Effector CD4-positive, alpha-beta T cell (primary cell): ENCODE measurements at places on chromosomes 7 and 10.

GRCh38 chr7:106813705-106814305 lies 51.3 kb upstream of the PIK3CG start:
- DNase-seq = no peak

DNA sequence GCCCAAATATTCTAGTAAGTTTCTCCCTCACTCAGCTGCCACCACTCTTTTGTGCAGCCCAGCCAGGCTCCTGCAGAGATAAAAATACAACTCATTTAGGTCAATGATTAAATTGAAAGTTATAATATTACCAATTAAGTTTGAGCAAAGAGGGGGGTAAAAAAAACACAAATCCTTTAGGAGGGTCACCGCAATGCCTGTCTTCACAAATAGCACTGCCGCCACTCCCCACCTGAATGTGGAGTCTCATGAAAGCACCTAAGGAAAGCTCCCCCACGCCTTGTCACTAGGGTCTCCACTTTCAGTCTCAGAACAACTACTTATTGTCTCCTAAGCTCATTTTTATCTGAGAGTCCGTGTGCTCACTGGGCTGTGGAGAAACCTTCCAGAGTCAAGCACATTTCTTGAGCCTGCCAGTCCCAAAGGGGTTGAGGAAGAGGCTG lies 148.7 kb downstream of the FGFR2 start:
- DNase-seq = no peak

DNA sequence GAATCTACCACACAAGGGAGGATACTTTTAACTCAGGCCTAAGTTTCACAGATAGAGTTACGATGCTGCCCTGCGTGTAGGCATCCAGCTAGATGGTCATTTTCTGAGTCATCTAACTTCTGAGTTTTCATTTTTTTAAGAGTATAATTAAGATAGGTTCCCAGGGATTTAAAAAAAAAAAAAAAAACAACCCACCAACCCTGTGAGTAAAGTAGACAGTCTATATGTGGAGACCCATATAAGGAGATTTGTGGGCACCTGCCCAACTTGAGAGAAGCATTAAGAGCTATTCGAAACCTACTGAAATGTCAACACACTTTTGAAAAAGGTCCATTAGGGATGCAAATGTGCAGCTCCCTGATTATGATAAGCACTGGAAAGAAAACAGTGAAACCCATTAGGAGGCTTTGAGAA lies 257.3 kb downstream of the TRIL start:
- no peak for DNase-seq

DNA sequence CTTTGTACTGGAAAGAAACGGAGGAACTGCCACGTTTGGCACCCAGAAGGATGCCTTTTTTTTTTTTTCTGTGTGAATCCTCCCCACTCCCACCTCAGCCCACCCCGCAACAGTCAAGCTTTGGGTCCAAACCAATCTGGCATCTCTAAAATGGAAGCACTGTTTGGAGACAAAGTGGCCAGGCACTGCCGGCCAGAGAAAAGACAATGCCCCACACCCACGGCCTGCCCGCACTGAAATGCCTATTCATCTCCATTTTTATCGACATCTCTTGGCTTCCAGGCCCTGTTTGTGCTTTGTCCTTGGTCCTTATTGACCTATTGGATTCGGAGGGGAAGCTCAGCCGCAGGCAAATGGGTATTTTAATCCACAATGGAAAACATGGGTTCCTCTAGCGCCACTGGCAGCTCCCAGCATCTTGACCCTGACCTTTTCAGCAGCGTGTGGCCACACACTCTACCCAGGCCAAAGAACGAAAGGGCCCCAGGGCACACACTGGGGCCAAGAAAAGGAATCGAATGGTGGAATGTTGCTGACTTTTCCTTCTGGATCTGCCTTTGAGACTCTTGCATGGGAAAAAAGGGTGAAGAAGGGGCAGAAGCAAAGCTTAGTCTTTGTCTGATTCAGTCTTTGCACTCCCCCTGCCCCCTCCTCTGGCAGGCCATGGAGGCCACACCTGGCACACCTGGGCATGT lies 162.6 kb upstream of the CDCA7L start:
- no peak for DNase-seq

DNA sequence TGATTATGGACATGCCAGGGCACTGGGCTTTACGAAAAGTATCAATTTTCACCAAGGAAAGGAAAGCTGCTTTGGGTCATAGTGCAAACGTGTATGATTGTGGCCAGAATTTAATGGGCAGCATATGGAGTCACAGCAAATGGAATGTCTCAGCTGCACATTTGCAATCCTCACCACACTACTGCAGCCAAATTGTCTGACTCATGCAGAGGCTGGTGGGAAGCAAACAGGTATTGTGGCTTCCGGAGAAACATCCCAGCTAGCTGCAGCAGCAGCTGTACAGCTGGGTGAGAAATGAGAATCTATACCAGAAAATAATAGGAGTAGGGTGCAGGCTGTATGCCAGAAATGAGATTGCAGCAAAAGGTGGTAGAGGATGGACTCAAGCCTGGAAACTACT lies 374.7 kb upstream of the VWC2 start:
- DNase-seq = no peak

GRCh38 chr7:122457969-122458368 lies 153.4 kb upstream of the FEZF1 start:
- no peak for DNase-seq

DNA sequence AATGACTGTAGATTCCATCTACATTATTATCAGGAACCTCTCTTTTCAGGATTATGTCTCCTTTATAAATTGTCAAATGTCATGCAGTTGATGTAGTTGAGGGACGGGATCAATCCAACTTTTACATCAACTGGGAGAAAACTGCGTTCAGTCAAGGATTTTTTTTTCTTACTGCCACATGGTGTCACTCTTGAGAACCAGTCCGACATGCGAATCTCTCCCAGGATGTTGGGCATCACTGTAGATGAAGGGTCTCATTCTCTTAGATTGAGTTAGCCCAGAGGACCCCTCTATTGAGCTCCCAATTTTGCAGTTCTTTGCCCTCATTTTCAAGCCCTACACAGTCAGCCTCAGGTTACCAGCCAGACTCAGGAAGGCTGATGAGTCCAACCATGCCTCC lies 120.3 kb upstream of the PTPRZ1 start:
- no peak for DNase-seq
